ENCODE measurements at places on chromosomes 1 and 21.

GRCh38 chr1:155093911-155094621, 15.4 kb downstream of the EFNA3 start:
- DNase-seq = no peak

- no peak for DNase-seq
Measured at GRCh38 chr1:15422871-15423270, 13.2 kb downstream of the EFHD2 start.

DNA sequence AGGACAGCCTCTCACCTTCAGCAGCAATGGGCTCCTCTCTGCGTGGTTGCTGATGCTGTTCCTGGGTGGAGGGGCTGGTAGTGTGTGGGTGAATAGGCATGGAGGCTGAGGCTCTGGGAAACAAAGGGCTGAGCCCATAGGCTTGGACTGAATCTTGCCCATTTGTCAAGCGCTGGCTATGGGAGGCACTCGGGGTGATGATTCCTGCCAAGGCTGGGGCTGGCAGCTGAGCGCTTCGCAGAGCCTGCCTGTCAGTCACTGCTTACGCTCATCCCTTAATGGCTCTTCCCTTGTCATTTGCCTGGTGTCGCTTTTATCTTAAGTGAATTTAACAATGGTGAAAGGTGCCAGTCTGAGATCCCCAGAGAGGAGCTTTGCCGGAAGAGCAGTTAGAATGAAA, 353.3 kb downstream of the PBX1 start:
- DNase-seq = no peak

GRCh38 chr1:56409112-56409691, 170.2 kb downstream of the PLPP3 start:
- DNase-seq = no peak

GRCh38 chr1:181603735-181604410, 120.6 kb downstream of the CACNA1E start:
- DNase-seq = no peak

- no peak for DNase-seq
Measured at GRCh38 chr1:11058595-11059154, 1.1 kb downstream of the SRM start.

DNA sequence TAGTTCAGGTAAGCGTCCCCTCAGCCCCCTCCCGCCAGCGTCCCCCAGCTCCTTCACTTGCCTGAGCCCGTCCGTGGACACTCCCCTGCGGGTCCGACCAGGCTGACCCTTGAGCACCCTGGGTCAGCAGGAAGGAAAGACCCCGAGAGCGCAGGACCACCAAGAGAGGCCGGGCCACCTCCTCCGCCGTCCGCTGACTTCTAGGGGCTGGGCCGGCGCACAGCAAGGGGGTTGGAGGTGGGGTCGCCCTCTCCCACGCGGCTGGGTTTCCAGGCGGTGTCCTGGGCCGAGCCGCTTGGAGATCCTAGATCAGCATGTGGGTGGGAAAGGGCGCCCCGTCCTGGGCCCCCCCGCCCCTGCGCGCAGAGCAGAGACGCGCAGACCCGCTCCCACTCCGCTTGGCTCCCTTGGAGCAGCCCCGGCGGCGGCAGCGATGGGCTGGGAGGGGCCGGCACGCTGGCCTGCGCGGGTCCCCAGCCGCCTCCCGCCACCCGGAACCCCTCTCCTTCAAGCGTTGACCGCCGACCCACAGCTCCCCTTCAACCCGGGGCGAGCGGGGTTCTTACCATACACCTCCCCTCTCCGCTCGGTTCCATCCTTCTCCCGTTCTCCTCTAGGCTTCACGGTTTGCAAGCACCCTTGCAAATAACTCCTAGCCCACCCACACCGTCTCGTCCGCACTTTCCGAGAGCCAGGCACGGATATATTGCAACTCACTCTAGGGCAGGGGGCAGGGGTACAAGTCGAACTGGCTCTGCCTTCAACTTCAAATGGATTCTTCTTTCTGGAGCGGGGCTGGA, 7.5 kb downstream of the KNCN start:
- DNase-seq = no peak

- no peak for DNase-seq
Measured at GRCh38 chr1:230858918-230859729, 9.2 kb downstream of the C1orf198 start.

DNA sequence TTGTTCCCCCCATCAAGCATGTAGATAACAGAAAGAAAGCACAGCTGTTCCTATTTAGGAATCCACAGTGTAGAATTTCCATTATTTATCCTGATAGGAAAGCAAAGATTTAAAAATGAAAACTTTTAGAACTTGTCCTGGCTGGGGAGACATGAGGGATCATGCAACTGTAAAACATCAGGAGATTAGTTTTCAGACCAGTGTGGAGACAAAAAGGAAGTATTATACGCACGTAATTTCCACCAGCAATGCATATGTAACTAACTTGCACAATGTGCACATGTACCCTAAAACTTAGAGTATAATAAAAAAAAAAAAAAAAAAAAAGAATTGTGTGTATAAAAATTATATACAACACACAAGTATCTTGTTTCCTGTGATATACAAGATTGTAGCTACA, 172.4 kb downstream of the NEGR1 start:
- DNase-seq = no peak

- no peak for DNase-seq
Measured at GRCh38 chr21:45316871-45317397, 29.2 kb upstream of the POFUT2 start.

- no peak for DNase-seq
Measured at GRCh38 chr1:221720545-221720944, 21.3 kb downstream of the DUSP10 start.

- DNase-seq = no peak
Measured at GRCh38 chr21:46606427-46606813, 1.5 kb upstream of the S100B start.

- no peak for DNase-seq
Measured at GRCh38 chr1:228279011-228279721, 71.3 kb downstream of the OBSCN start.

- DNase-seq = no peak
Measured at GRCh38 chr1:21541329-21541728, 32.1 kb downstream of the ALPL start.

- no peak for DNase-seq
Measured at GRCh38 chr1:94658221-94658620, 116.7 kb upstream of the F3 start.

DNA sequence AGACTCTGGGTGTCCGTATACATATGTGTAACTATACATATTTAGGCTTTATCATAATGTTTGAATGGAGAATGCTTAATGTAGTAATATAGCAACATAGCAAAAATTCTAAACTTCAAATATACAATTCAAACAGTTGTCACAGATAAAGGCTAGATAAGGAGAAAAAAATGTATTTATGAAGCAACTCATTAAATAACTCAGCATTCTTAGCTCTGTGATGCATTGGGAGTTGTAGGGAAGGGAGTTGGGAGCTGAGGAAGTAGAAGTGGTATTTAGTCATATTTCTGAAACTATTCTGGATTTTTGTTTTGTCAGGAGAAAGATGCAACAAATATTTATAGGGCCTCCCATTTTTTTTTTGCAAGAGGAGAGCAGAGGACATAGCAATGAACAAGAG, 197.8 kb downstream of the PBX1 start:
- DNase-seq = no peak

DNA sequence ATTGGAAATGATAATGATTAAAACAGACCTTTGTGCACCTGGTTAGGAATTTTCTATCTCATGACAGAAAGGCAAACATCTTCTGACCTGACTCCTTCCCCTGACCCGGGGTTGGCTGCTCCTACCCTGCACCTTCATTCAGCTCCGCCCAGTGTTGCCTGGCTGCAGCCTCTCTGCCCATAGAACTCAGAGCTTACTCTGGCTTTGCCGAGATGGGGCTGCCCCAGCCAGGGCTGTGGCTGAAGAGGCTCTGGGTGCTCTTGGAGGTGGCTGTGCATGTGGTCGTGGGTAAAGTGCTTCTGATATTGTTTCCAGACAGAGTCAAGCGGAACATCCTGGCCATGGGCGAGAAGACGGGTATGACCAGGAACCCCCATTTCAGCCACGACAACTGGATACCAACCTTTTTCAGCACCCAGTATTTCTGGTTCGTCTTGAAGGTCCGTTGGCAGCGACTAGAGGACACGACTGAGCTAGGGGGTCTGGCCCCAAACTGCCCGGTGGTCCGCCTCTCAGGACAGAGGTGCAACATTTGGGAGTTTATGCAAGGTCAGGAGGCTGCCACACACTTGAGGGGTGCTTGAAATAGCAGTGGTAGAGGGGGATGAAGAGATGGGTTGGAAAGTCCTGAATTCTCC, at the start of gene DIO1:
Gene DIO1, plus strand, starts transcription at position 189 of the 638 bp plus-strand sequence. Its CDS starts 24 bp downstream, at position 213.
- no peak for DNase-seq

GRCh38 chr1:65985393-65986066, 192.8 kb downstream of the PDE4B start:
- DNase-seq = no peak

DNA sequence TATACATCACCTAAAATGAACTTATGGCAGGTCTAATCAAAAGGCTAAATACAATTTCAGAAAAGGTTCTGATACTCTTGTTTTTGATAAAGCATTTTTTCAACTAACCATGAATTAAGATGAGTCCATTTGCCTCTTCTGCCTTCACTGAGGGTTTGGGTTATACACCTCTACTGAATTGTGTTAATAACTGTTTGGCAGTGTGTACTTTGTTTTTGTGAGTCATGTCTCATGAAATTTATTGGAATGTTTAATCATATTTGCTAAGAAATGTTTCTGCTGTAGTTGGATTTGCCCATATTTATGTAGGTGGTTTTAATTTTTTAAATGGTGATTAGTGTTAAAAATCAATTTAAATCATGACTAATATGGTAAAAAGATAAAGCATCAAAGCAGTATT, 190.5 kb downstream of the HS2ST1 start:
- no peak for DNase-seq

- no peak for DNase-seq
Measured at GRCh38 chr21:38989379-38989744, 183.6 kb downstream of the ETS2 start.

GRCh38 chr1:4586611-4587160, 67.7 kb upstream of the AJAP1 start:
- DNase-seq = no peak

DNA sequence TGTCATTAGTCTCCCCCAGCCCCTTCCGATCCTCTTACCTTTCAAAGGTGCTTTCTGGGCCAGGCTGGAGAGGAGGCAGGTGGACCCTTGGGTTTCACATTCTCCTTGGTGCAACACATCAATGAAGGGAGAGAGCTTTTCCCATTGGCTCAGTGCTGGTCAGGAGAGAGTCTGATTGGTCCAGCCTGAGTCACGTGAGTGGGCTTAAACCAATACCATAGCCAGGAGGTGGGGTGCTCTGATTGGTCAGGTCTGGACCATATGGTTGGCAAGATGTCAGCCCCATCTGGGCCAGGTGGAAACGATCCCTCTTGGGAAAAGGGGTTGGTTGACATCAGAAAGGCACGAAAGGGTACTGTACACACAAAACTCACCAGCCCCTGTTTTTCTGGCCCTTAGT, 44.8 kb upstream of the ABCG1 start:
- DNase-seq = no peak

DNA sequence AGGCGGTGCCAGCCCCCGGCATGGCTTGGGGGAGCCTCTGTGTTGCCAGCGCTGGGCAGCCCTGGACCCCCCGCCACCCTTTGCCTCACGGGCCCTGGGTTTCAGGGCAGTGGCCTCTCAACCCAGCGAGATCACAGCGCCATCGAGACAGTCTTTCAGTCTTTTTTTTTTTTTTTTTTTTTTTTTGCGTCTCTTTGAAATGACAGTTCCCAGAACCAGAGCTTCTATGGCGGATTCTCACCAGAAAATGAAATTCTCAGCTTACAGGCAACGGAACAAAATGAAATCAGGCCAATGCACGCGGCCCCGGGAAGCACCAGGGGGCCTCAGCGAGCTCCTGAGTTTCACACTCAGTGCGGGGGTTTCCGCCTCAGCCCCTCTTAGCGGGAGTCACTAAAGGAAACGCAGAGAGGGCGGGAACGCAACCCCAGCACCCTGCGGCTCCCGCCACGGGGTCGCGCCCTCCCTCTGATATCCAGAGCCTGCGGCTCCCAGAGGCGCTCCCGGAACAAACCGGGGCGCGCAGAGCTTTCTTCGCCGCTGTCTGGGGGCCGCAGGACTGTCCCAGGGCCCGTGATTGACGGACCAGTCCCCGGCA, 8.0 kb upstream of the COL6A1 start:
- peak; percentile 71 for DNase-seq

DNA sequence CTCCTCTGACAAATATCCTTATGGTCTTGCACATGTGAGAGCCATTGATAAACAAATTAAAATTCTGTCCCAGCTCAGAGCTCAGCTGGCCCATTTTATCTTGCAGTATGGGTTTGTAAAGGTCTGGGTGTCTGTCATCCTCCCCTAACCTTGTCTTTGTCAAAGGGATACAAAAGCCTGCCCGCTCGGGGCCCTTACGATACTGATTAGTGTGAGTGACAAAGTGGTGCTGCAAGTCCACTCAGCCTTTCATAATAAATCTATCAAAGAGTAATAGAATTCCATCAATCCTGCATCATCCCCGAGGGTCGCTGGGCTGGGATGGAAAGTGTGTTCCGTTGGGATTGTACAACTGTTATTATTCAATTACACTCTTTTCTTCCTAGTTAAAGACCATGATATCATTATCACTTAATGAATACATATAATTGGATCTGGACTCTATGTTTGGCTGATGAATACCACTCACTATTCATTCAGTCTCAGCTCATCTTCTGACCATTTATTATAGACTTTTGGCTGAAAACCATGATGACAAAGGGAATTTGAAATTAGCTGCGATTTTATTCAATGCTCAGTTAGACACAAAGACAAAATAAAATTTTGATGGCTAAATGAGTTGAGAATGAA, 122.5 kb upstream of the FOXD3 start:
- no peak for DNase-seq

DNA sequence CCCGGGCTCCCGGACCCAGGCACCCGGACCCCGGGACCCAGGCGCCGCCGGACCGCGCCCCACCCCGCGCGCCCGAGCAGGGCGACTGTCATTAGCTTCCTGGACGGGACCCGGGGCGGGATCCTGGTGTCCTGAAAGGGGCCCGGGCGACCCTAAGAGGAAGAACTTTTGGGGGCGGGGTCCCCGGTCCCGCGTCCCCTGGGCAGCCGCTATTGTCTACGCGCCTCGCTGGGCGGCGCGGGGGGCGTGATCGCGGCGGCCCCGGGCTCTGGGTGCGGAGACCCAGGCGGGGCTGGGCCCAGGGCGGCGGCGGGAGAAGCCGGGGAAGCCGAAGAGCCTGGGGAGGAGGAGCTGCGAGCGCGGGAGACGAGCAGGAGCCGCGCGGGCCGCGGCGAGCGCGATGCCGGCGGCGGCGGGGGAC, 465 bp downstream of the HUNK start:
- DNase-seq = no peak

- no peak for DNase-seq
Measured at GRCh38 chr1:164759979-164760469, 201.0 kb downstream of the PBX1 start.

DNA sequence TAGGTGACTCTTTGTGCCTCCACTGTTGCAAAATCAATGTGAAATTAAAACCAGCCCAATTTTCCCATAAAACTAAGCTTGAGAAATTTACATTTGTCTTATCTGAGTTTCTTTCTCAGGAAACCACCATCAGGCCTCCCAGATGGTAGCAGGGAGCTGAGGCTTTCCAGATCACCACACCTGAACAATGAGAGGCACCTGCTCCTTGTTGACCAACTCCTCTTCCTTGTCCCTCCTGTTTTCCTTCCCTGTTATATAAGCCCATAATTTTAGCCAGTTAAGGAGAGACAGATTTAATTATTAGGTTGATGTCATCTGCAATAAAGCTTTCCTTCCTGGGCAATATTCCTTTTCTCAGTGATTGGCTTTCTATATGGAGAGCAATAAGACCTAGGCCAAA, 32.0 kb upstream of the C1orf185 start:
- no peak for DNase-seq

GRCh38 chr1:225146478-225146877, 217.0 kb downstream of the DNAH14 start:
- no peak for DNase-seq

GRCh38 chr1:82139751-82140468, 339.2 kb downstream of the ADGRL2 start:
- DNase-seq = no peak
